Cardiac fibroblast (primary cell): ENCODE measurements at places on chromosomes 13 and 19.
A peak's percentile ranks its signal among the peaks of the same experiment; 100 is the strongest.

DNA sequence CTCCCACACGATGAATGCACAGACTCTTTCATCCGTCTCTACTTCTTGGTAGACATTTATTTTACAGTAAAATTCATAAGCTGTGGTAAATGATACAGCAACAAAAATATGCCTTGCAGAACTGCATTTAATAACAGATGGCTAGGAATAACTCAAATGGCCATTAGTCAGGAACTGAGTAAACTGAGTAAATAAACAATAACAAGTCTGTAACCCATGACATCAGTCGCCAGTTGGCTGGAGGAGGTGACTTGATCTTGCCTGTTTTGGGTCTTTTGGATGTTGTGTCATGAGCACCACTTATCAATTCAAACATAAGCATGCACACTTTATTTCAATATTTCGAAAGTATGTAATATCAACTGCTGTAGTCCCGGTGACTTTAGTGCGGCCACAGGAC, 632.6 kb upstream of the ARGLU1 start:
- DNase-seq = no peak

DNA sequence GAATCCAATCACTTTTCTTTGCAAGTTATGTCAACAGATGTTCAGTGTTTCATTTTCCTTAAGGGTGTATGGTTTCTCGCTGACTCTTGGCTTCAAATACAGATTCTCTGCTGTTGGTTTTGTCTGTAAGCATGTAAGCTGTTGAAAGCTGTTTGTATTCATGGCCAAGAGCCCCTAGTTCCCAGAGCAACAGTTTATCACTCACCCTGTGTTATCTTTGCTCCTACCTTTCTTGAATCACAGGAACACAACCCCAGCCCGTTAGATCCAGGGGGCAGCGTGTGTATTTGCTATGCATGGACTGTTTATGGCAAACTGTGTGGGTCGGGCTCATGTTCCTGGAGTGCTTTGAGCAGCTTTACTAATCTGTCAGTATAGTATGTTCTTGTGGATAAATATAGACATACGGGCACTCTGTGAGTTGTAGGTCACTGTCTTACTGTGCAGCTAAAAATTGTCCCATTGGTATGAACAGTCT, 28.9 kb downstream of the FRY start:
- no peak for DNase-seq

- DNase-seq = peak; percentile 71
Observed at GRCh38 chr19:47790398-47790814, 11.9 kb downstream of the SELENOW start.

GRCh38 chr19:50928831-50929230, 17.6 kb upstream of the KLK4 start:
- no peak for DNase-seq

DNA sequence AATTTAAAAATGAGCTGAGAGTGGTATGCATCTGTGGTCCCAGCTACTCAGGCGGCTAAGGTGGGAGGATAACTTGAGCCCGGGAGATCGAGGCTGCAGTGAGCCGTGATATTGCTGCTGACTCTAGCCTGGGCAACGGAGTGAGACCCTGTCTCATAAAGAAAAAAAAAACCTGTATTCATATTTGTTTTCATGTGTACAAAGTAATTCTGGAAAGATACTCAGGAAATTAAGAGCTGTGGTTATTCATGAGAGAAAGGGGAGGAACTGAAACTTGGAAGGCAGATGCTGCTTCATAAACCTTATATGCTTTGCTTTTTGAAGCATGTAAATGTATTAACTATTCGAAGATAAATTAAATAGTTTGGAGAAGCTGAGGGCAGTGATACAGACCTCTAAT, 8.8 kb upstream of the RLN3 start:
- DNase-seq = no peak

DNA sequence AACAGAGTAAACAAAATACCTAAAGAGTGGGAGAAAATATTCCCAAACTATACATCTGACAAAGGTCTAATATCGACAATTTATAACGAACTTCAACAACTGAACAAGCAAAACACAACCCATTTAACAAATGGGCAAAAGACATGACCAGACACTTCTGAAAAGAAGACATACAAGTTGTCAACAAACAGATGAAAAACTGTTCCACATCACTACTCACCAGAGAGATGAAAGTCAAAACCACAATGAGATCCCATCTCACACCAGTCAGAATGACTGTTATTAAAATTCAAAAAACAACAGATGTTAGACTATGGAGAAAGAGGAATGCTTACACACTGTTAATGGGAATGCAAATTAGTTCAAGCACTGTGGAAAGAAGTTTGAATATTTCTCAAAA, 233.8 kb upstream of the EDNRB start:
- DNase-seq = no peak

GRCh38 chr13:43054803-43055802, 31.7 kb downstream of the DNAJC15 start:
- peak; percentile 84 for DNase-seq

DNA sequence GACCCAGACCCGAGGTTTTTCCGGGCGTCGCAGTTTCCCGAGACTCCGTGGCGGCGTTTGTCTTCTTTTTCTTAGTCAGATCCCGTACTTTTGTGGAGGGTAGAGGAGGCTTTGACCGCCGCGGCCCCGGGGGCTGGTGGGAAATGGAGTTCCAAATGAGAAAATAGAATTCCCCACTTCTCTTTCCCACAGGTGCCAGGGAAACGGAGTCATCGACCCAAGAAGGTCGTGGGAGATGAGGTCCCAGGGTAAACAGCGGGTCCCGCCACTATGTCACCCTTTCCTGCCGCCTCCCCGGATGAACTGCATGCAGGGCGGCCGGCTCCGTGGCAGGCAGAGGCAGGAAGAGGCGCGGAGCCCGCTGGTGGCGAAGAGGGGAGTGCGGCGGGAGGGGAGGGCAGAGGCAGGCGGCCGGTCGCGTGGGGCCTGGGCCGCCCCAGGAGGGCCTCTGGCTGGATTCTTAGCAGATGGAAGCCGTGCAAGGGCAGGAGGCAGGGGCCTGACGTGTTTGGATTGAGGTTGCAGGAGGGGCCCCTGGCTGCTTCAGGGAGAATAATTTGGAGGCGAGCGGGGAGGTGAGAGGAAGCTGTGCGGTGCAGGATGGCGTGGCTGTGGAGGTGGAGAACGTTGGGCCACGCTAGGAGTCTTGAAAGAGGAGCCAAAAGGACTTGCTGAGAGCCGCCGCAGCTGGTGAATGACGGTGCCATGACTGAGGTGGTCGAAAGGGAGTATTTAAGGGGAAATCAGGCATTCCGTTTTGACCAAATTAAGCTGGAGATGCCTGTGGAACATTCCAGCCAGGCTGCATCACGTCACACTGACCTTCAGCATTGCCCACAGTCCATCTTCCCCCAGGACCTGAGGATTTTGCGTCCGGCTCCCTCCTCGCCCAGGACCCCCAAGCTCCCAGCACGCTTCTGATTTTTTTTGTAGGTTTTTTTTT, 11.7 kb downstream of the CYTH2 start:
- DNase-seq = peak; percentile 43

DNA sequence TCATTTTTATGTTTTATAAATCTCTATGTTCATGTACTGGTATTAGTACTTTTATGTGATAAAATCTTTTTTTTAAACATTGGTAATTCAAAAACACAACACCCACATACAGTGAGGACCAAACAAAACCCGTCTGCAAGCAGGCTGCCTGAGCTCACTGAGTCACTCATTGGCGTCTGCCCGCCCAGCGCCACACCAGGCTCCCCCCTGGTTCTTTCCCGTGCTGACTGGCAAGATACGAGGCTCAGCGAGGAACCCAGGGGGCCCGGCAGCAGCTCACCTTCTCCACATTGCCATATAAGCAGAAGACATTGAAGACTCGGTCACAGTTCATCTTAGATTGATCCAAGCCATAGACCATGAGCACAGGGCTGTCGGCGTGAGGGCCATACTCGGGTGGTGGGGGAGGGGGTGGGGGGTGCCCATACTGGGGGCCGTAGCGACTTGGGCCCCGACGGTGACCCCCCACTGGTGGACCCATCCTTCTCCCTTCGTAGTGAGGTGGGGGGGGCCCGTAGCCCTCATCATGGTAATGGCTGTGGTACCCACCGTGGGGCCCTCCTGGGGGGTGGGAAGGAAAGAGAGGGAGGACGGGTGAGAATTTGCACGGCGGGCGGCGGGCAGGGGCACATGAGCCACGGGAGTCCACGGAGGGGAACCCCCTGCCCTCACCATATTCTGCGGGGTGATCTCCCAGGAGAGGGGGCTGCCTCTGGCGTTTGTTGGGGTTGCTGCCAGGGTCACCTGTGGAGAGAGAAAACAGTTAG, 8.4 kb upstream of the ECH1 start:
- DNase-seq = no peak

GRCh38 chr13:70905035-70905434, 796.8 kb upstream of the KLHL1 start:
- peak; percentile 51 for DNase-seq

- peak; percentile 89 for DNase-seq
Observed at GRCh38 chr19:7159105-7159933, 89.8 kb downstream of the ZNF557 start.

DNA sequence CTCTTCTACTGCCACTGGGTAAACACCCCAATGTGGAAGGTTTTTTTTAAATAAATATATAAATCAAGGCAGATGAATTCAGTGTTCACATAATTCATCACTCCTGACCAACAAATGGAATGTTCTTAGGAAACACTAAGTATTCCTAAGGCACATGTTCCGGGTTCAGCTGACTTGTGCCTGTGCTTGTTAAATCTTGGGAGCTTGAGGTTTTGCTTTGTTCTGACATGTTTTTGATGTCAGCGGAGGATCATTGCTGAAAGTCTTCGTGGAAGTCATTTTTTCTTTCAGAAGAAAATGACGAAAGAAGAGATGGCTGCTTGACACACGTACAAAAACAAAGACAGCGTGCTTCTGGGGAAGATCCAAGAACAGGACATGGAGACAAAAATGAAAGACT, 185.8 kb downstream of the MZT1 start:
- DNase-seq = no peak

GRCh38 chr13:25380741-25381324, 9.1 kb downstream of the ATP8A2 start:
- no peak for DNase-seq

DNA sequence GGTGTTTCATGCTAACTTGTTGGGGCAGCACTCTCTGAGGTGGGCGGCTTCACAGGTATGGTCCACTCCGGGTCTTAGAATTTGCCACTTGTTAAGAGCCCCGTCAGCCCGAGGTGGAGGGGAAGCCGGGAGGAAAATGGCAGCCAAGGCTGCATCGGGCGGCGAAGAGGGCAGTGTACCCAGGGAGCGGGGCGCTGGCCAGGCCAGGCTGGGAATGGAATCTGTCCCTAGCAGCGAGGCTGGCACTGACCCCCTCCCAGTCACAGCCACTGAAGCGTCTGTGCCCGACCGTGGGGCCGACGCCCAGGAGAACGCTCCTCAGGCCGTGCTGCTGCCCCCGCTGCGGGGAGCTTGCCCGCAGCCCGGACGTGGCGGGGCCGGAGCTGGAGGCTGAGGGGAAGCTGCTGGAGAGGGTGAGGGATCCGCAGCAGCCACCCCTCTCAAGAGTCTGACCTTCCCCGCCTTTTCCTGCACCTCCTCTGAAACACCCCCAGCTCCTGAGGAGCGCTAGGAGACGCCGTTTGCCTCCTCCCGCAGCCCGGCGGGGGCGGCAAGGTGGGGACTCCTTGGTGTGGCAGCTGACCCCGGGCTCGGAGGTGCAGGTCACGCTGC, 313.8 kb upstream of the SPRY2 start:
- DNase-seq = no peak

DNA sequence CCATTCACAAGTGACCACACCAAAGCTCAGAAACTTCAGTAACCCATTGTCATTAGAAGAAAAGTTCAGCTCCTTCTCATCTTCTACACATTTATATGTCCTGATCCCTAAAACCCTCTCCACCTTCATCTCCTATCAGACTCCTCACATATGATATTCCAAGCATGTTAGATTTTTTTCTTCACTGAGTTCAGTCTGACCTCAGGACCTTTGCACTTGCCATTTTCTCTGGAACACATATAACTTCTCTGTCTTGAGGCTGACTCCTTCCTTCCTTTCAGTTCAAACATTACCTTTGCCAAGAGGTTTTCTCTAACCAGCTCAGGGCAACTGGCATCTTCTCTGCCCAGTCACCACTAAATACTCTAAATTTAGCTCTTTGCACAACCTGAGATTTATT, 54.1 kb downstream of the C13orf42 start:
- no peak for DNase-seq

DNA sequence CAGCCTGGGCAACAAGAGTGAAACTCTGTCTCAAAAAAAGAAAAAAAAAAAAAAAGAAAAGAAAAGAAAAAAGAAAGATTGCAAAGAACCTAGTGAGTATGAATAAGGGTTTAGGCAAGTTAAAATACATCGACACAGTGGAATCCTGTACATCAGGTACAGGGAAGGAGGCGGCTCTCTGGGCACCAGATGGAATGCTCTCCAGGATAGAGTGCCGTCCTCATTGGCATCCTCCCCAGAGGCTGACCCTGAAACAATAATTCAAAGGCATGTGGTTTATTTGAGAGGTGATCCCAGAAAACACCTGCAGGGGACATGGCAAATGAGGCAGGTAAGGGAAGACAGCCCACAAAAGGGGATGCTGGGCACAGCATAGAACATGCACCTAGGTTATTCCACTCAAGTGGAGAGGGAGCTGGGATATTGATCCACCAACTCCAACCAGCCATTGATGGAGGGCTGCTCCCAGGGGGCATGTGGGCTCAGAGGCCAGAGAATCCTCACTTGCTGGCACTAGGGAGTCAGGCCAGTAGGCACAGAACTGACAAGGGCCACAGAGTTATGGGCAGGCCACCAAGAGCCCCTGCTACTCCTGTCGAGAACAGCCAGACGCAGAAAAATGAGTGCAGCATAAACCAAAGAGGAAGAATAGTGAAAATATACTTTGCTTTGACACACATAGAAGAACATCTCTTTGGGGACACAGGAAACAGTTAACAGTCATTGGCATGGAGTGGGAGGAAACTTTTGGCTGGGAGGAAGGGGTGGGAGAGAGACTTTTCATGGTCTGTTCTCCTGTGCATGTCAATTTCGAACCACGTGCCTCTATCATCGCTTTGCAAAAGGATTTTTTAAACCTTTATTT, 4.2 kb downstream of the TSPAN16 start:
- DNase-seq = no peak

DNA sequence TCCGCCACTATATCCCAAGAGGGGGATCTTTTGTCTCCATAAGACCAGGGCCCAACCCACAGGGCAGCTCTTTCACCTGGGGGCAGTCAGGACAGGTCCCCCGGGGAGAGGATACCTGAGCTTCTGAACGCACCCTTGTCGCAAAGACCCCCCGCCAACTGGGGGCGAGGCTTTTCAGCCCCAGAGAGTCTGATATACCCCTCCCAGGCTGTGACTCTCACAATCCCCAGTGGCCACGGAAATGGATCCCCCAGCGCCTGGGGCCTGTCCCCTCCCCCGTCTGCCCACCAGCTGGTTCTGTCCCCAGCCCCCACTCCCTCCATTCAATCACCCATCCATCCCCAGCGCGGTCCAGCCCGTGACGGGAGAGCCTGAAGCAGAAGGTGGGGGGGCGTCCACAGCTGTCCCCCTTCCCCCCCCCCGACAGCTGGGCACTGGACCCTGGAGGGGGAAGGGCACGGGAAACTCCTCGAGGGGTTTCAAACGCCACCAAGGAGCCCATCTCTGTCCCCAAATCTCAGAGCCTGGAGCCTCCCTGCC, 823 bp downstream of the DOCK6 start:
- no peak for DNase-seq
